ENCODE measurements at places on chromosomes 7 and 10. TPM values are rescaled to one million over a fixed set of nuclear protein-coding genes. Genes with fewer than 3 reads are reported as not detected.

WNT8B gene
- not detected for total RNA-seq

DNA sequence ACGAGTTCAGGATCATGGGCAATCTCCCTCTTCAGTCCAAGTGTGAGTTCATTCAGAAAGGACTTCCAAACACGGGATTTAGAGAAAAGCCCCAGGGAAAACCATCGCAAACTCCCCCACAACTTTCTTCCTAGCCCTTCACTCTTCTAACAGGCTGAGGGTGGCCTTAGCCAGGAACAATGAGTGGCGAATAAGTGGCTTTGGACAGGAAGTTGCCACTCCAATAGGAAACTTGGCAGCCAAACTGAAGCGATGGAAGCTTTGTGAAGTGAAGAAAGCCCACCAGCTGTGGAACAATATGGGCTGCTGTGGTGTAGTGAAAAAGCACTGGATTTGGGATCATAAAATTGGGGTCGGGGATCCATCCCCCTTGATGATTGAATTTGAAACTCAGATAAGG, 193.2 kb downstream of the TEX36 start:
- DNase-seq = no peak

- no peak for DNase-seq
Observed at GRCh38 chr7:149880638-149881311, 7.0 kb downstream of the ATP6V0E2 start.

GRCh38 chr7:111268941-111269340, 178.0 kb downstream of the LRRN3 start:
- DNase-seq = no peak

OR2A1 gene
- total RNA-seq = not detected

GRCh38 chr7:135204341-135204749, 7.0 kb downstream of the WDR91 start:
- DNase-seq = no peak

DNA sequence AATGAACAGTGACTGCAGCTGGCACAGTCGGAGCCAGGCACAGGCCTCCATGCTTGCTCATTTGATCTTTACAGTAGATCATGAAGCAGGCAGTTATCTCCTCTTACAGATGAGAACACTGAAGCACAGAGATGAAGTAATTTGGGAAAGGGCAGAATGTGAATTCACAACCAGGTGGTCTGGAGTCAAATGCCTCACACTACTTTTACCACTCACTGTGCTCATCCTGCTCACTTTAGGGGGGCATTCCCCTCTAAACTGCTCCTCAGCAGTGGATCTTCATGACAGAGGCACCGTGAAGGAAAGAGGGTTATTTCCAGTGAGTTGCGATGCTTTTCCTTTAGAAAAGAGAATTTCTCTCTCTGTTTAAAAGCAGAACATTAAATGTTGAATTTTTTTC, 15.1 kb downstream of the SNX10 start:
- DNase-seq = no peak

- no peak for DNase-seq
Observed at GRCh38 chr7:143519411-143520131, 41.9 kb downstream of the TAS2R41 start.

GRCh38 chr10:132676193-132676891, 109.6 kb downstream of the NKX6-2 start:
- DNase-seq = no peak

DNA sequence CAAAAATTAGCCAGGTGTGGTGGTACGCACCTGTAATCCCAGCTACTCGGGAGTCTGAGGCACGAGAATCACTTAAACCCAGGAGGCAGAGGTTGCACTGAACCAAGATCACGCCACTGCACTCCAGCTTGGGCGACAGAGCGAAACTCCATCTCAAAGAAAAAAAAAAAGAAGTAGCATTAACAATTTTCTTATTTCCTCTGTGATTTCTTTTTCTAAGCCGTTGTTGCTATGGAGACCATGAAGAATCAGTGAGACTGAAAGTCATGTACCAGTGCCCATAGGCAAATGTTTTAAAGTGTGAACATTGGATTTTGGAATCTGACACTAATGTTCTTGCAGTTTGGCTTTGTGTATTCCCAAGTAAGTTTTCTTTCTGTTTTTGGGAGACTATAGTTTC, 18.4 kb upstream of the MAP3K8 start:
- DNase-seq = no peak

TCERG1L gene
- total RNA-seq = not detected

C10orf67 gene
- total RNA-seq = not detected

PVRIG gene
- not detected for total RNA-seq

DNA sequence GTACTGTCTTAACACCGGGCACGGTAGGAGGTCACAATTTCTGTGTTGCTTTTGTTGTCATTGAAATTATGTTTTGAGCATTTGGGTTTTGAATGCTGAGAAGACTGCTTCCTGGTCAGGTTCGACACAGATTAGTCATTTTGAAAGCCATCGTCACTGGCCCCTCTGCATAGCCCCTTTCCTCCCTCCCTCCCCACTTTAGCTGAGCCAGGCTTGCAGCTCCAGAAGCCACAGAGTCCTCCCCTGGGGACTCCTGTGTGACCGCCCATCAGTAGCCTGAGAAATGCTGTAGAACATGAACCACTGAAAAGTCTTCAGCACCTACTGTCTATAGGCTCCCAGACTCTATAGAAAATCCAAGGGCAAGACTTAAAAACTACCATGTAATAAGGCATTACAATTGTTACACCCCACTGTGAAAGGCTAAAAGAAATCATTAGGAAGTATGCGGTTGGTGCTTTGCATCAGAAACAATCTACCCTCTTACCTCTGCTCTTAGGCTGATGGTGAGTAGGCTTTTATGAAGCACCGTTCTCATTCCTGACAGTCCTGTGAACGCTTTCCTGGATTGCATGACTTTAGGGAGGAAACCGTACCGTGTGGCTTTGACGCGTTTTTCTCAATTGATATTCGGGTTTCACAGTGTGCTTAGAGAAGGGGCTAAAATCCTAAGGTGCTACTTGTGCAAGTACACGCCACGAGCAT, 24.8 kb downstream of the JCAD start:
- no peak for DNase-seq

DNA sequence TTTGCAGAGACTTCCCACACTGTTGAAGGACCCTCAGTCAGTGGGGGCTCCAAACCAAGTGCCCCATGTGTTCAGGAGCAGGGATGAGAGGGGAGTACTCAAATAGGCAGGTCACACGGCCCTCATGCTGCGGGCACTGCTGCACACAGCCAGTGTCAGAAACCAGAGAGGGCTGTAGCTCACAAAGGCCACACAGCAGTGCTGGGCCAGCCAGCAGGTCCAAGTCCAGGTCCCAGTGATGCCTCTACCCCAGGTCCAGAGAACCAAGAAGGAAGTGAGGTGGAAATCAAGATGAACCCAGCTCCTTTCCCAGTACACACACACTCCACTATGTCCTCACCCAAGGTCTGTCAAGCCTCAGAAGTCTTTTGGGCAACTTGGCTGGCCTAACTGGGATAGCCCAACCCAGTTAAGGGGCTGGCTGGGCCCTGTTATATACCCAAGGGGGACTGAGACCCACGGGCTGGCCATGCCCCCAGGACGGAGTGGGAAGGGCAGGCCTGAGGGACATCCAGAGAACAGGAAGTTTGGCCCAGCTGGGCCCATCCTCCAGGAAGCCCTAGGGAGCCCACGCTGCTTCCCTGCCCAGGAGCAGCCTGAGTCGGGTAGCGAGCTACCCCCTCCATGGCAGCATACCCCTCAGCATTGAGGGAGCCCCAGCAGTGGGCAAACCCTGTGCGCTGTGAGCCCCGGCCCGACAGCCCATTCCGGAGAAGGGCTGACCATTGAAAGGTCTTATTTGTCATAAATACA, 24.3 kb downstream of the GRID1 start:
- DNase-seq = no peak

- no peak for DNase-seq
Observed at GRCh38 chr10:32318476-32318896, 28.5 kb downstream of the EPC1 start.

DNA sequence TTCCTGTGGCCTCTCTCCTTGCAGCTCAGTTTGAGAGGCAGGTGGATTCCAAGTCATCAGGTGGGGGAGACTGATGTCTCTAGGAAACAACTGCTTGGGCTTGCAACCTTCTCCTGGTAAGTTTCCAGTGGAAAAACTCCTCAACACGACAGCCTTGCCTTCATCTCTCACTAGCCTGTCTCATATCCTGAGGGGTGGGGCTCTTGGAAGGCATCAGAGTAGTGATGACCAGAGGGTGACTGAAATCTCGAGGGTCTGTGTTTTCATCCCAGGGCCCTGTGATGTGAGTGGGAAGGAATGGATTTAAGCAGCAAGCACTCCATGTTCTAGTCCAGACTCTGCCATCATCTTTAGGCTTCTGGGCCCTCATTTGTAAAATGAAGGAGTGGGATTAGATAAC, 107.0 kb downstream of the NRP1 start:
- no peak for DNase-seq

ZWINT gene
- total RNA-seq = 11.7 TPM

- no peak for DNase-seq
Observed at GRCh38 chr7:96059075-96059474, 262.8 kb downstream of the SLC25A13 start.

SUGCT gene
- 7.6 TPM for total RNA-seq

GRCh38 chr10:62815381-62816075, 638 bp downstream of the EGR2 start:
- peak; percentile 17 for DNase-seq

C10orf62 gene
- total RNA-seq = not detected

GRCh38 chr7:78326876-78327275, 528.3 kb downstream of the PHTF2 start:
- DNase-seq = no peak

LIPF gene
- not detected for total RNA-seq

GRCh38 chr7:44403775-44404174, 78.4 kb upstream of the CAMK2B start:
- no peak for DNase-seq
